Muscle of leg (tissue), 16 donors: ENCODE measurements at places on chromosomes 1 and 21.

- DNase-seq, result no peak
These were observed 2.1 kb upstream of the GRHL3 start for GRCh38 chr1:24317081-24317480.

DNA sequence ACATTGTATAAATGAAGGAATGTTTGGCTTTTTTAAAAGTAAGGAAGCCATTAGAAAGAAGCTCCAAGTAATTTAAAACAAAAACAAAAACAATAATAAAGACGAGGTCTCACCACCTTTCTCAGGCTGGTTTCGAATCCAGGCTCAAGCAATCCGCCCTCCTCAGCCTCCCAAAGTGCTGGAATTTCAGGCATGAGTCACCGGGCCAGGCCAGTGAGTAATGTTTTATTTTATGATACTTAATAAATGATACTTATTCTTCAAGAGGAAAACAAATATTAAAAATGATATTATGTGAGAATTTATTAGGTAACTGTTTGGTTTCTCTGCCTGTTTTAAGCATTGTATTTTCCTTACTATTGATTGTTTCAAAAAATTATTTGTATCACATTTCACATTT, 201.4 kb upstream of the BRINP3 start:
- no peak for DNase-seq

DNA sequence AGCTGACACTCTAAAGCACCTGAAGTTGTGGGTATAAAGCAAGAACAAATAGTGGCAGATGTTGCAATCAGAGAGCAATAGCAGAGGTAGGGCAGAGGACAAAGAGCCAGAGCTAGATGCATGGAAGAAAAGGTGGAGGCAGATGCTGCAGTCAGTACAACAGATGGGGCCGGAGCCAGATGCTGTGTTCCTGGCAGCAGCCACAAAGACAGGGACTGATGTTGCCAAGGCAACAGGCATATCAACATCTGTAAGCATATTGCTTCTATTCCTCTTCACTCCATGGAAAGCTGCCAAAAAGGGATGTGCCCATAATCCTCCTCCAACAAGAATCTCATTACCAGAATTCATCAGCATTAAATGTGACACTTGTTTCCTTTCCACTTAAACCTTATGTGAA, 108.0 kb downstream of the TNNI3K start:
- DNase-seq, result peak; percentile 88

DNA sequence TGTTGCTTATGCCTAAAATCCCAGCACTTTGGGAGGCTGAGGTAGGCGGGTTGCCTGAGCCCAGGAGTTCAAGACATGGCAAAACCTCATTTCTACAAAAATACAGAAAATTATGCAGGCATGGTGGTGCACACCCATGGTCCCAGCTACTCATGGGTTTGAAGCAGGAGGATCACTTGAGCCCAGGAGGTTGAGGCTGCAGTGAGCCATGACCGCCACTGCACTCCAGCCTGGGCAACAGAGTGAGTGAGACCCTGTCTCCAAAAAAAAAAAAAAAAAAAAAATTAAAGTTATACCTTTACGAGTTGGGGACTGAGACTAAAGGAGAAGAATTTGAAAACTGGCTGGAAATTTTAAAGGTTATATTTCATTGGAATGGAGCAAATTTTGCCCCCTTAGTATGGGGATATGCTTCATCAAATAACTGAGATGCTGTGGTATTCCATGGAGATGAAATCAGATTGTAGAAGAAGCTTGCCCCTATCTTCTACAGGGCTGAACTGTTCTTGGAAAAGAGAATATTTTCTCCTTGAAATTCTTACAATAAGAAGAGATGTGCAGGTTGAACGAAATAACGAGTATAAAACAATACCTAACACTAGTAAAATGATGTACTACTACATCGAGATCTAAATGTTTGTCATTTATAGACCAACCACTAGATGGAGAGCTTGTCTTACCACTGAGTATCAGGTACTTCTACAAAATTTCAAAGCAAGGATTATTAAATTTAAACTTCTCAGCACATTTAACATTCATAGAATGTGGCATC, 34.9 kb upstream of the SCYL3 start:
- DNase-seq, result peak; percentile 78

DNA sequence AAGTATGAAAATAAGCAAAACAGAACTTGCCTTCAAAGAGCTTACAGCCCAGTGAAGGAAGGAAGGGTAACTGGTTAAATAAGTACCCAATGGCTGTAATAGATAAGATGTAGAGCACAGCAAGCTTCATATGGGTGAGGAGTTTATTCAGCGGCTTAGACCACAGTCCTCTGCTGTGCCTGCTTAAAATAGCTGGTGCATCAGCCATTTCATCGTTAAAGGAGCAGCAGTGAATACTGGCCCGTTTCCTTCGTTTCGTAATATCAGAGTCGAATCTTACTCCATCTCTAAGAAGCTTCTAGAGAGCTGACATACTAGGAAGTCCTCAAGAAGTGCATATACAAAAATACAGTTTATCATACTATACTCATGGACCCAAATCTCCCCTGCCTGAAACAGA, 286.5 kb downstream of the NFIA start:
- DNase-seq, result no peak

- no peak for DNase-seq
These were observed 18.6 kb upstream of the PRDM15 start for GRCh38 chr21:41897700-41898099.

DNA sequence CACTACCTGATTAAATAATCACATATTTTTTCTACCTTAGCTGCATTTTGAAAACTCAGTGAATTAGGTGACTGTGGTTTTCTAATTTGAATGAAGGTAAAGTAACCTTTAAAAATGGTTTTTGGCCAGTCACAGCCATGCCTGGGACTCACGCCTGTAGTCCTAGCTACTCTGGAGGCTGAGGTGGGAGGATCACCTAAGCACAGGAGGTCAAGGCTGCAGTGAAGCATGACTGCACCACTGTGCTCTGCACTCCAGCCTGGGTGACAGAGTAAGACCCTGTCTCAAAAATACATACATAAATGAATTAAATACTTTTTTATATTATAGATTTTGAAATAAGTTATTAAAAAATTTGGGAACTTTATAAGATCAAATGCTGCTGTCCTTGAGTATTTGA, 5.7 kb downstream of the CNST start:
- DNase-seq, result no peak

DNA sequence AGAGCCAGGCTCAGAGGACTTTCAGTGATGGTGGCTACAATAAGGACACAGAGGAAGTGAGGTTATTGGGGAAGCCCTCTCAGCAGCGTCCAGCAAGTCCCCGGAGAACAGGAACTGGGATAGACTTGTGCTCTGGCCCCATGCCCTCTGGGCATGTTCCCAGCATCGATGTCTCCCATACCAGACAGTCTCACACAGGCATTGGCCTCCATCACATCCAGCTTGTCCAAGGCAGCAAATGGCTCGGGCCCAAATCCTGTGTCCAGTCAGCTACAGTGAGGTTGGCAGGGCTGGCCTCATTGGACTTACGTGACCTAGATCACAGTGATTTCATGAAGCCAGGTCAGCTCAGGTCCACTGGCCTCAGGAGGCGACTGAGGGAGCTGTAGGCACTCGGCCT, 19.6 kb upstream of the TMEM54 start:
- peak; percentile 37 for DNase-seq

DNA sequence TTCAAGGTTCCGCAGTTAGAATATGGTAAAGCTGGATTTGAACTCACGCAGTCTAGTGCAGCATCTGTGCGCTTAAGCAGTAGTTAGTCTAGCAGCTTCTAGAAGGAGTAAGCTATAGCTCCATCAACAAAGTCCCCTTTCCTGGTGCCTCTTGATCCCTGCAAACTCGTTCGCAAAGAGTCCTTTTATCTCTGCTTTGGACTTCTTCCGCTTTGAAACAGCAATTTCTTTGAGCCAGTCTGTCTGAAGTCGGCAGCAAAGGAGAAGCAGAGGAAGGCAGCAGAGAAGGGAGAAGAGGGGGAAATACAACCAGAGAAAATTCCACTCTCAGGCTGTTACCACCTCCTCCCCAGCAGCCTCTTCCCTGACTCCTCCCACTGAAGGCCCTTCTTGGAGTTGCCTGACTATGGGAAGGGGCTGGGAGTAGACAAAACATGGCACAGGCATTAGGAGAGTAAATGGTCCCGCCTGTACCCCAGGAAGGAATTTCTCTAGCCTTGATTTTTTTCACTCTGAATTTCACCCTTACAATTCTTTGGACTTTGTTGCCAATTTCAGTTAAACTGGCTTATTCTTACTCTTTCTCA, 25.9 kb downstream of the HSD3B2 start:
- no peak for DNase-seq

DNA sequence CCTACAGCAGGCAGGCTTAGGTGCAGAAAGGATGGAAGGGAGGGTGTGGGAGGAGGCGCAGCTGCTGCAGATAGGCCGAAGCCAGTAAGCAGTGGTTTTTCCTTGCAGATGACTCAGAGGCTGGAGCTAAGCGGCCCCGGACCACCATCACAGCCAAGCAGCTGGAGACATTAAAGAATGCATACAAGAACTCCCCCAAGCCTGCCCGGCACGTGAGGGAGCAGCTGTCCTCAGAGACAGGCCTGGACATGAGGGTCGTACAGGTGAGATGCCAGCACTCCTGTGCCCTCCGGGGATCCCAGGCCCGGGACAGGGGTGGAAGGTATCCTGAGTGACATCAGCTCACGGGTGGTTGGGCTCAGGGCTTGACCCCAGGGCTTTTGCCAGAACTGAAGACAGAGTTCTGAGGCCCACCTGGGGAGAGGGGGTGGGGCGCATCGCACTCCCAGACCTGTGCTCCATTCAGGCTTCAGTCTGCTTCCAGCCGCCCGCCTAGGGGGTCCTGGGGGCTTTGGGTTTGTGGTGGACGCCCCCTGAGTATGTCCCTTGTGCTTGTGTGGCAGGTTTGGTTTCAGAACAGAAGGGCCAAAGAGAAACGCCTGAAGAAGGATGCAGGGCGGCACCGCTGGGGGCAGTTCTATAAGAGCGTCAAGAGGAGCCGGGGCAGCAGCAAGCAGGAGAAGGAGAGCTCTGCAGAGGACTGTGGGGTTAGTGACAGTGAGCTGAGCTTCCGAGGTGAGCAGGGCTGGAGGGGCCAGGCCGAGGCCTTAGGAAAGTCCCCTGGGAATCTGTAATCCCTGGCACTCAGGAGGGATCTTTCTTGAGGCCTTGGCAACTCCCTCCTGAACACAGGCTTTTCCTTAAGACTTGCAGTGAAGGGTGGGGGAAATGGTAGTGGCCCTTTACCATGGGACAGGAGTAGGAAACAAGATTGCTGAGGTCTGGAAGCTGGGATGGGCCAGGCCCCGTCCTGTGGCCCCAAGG, 41.5 kb downstream of the LHX4 start:
- DNase-seq, result peak; percentile 85

- no peak for DNase-seq
These were observed 414 bp downstream of the GUCA2B start for GRCh38 chr1:42153624-42154023.

- peak; percentile 40 for DNase-seq
These were observed 314 bp downstream of the DPH5 start for GRCh38 chr1:101025283-101025656.

DNA sequence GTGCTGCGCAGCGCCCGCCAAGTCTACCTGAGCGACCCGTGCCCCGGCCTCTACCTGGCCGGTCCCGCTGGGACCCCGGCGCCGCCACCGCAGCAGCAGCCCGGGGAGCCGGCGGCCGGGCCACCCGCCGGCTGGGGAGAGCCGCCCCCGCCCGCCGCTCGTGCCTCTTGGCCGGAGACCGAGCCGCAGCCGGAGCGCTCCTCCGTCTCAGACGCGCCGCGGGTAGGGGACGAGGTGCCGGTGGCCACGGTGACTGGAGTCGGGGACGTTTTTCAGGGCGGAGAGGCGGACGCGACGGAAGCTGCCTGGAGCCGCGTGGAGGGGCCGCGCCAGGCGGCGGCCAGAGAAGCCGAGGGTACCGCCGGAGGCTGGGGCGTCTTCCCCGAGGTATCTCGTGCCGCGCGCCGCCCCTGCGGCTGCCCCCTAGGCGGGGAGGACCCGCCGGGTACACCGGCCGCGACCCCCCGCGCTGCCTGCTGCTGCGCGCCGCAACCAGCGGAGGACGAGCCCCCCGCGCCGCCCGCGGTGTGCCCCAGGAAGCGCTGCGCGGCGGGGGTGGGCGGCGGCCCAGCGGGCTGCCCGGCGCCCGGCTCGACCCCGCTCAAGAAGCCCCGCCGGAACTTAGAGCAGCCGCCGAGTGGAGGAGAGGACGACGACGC, 646 bp downstream of the IER5 start:
- peak; percentile 35 for DNase-seq

DNA sequence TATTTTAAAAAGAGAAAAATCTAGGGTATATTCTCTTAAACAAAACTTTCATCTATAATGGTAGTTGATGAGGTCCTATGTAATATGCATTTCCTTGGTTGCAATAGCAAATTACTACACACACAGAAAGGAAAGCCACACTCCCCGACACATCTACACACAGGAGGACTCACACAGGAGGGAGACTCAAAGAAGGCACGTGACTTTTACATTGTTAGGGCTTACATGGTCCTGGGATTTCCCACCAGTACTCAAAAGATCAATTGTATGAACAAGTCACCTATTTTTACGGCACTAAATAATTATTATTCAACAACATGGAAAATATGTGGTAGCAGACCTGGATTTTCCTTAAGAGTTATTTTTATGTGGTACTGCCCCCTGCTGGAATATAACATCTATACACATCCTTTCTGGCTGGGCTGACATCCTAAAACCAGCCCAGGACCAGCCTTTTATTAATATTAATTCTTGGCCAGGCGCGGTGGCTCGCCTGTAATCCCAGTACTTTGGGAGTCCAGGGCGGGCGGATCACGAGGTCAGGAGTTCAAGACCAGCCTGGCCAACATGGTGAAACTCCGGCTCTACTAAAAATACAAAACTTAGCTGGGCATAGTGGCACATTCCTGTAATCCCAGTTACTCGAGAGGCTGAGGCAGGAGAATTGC, 33.9 kb upstream of the LGALS8 start:
- DNase-seq, result peak; percentile 57

- no peak for DNase-seq
These were observed at the start of gene OR10K1 for GRCh38 chr1:158461534-158461933. Gene OR10K1 (plus strand): TSS chr1:158461834. CDS start chr1:158465562, 3,728 bp downstream.

DNA sequence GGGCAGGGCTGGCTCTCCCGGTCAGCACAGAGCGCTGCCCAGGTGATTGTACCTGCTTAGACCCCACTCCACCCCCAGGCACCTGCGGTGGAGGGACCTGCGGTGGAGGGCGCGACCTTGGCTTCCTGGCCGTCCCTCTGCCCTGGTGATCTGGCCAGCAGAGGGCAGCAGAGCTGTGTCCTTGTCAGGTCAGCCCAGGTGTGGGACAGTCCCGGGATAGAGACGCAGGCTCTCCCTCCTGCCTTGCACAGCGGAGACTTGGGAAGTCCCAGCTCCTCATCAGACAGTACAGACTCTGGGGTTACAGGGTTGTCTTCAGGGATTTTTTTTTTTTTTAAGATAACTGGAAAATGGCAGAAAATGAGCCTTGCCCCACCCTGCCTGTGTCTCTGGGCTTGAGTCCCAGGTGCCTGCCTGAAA, 10.0 kb downstream of the SLX9 start:
- DNase-seq, result peak; percentile 89
